Right renal pelvis (tissue), 4 donors: ENCODE measurements at places on chromosomes 16 and 17.
A peak's percentile ranks its signal among the peaks of the same experiment; 100 is the strongest.

DNA sequence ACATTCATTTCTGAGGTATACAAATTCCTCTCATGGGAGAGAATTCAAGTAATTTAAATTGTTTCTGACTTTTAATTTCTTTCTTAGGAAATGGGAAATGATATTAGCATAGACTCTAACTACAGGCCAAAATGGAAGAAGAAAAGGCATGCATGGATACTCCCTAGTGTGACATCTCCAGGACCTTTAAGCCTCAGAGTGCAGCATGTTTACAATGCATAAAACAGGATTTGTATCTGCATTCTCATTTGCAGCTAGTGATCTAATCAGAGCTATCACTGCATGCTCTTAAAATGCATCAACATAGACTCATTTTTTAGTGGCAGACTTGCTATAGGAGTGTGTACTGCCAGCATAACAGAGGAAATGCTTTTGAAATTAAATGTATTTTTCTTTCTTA is 224.6 kb upstream of the GOT2 start:
- no peak for DNase-seq

GRCh38 chr17:28325211-28325610 is 6.2 kb downstream of the TMEM97 start:
- no peak for DNase-seq

- DNase-seq, result no peak
Observed at GRCh38 chr17:72053036-72053435, 67.8 kb upstream of the SOX9 start.

DNA sequence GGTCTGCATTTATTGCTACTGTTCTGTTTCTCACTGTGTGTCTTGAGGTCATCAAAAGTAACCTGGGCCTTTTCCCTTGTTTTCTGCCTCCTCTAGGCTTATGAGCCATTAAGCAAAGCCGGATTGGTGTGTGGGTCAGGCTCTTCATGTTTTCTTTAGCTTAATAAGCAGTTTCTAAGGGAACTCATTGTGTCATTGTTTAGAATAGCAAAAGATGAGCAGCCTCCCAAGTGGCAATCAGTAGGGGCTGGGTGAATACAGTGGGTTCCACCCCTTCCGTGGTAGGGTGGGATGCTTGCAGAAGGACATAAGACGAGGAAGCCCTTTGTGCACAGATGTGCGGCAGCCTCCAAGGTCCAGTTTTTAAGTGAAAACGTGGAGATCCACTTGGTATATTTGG is 34.5 kb downstream of the ABCC1 start:
- DNase-seq, result no peak

GRCh38 chr17:55161935-55162555 is 102.7 kb upstream of the HLF start:
- DNase-seq, result no peak

DNA sequence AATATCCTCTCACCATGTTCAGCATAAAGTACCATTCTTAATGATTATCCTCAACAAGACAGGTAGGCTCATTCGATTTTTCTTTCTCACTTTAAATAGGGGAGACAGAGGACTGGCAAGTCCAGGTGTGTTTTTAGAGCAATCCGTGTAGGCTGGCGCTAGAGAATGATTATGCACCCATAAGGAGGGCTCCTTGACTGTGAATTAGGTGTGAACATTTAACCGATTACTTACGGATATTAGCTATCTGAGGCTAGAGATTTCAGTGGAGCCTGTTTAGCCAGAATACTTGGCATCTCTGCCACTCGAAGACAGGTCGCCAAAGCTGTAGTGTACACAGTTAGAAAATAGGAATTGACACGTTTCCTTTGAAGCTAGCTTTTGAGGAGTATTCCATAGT is 1.9 kb downstream of the SEC14L1 start:
- DNase-seq, result no peak

DNA sequence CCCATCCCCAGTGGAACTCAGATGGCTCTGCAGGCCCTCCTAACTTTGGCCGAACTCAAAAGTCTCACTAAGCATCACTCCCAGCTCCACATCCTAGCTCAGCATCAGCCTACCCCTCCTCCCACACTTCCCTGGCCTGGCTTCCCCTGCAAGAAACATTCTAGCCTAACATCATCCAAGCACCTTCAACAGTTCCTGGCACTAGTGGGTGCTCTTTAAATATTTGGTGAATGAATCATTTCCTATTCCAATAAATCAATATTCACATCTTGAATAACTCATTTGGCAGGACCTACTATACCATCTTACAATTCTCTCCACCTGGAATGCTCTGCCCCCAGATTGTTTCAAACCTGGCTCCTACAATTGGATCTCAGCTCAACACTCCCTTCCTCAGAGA is 11.0 kb upstream of the BBS2 start:
- no peak for DNase-seq

GRCh38 chr17:81528651-81529436 is 667 bp downstream of the FSCN2 start:
- DNase-seq, result no peak

DNA sequence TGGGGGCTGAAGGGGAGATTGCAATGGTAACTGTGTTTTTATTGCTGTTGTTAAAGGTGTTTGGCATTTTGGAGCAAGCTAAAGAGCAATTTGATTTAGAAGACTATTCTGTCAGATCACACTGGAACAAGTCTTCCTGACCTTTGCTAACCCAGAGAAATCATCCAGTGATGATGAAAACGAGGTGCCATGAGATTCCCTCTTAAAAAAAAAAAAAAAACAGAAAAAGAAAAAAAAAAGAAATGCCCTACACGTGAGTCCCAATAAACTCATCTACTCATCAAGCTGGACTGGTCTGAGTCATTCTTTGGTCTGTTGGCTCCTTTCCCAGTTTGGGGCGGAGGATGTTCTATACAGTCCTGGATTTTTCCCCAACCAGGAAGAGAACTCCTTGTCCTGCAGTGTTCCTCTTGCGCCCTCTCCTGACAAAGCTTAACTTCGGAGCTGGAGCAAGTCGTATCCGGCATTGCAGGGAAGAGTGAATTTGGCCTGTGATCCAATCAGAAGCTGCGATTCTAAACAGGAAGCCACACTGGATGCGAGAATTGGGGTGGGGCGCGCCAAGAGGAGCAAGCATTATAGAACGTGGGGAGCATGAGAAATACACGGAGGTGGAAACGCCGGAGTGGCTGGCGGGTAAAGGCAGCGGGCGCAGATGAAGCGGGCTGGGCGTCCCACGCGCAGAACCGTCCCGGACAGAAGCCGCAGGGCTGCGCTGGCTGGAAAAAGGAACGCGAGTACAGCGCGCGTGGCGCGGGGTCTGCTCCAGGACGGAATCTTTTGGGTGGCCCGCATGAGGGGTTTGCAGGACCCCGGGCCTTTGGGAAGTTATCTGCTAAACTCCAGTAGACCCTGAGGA is 22.4 kb upstream of the CRYM start:
- DNase-seq, result peak; percentile 97

DNA sequence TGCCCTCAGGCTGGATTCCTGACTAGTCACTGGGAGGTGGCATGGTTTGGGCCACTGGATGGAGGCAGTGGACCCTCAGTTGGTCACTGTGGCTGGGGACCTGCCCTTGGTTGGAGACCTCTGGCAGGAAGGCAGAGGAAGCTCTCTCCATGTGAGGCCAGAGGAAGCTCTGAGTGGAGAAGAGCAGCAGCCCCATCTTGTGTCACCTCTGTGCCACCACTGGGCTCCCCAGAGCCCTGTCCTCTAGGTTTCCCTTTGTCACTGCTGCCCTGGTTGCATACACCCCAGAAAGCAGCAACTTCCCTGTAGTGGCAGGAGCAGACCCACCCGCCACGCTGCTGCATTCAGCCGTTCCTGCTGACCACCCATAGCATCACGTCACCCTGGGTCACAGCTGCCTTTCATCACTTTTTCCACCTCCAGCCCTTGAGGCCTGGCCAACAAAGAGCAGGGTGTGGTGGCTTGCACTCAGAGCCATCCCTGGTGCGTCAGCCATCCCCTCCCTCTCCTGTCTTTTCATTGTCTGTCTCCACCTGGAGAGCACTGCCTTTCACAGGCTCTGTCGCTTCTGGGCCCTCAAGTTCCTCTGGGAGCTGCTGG is 11.9 kb downstream of the CTRL start:
- DNase-seq, result no peak

GRCh38 chr17:27565874-27566670 is 64.9 kb upstream of the LGALS9 start:
- DNase-seq, result no peak

GRCh38 chr17:38611070-38611786 is 5.5 kb upstream of the SRCIN1 start:
- DNase-seq, result no peak

DNA sequence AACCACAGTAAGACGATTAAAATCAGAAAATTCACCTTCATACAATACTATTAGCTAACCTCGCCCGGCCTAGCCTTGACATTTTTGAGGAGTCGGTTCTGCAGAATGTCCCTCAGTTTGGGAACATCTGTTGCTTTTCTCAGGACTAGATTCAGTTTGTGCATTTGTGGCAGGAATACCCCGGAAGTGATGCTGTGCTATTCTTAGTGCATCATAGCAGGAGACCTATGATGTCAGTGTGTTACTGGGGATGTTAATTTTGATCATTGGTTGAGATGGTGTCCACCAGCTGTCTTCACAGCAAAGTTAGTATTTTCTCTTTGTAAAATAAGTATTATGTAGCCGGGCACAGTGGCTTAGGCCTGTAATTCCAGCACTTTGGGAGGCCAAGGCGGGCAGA is 21.5 kb upstream of the HELZ start:
- DNase-seq, result no peak

DNA sequence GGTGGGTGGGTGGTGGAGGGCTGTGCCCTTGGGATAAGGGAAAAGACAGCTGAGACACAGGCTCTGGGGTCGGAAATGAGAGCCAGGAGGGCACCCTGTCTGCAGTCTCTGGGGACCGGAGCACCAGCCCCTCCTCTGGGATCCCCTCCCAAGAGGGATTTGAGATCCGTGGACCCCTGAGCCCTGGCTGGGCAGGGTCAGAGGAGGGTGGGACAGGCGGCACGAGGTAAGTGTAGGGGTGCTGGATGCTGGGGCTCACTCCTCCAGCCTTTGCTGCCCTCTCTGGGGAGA is 425 bp downstream of the SGSH start:
- no peak for DNase-seq

GRCh38 chr16:58211245-58211644 is 13.3 kb upstream of the CSNK2A2 start:
- DNase-seq, result no peak

DNA sequence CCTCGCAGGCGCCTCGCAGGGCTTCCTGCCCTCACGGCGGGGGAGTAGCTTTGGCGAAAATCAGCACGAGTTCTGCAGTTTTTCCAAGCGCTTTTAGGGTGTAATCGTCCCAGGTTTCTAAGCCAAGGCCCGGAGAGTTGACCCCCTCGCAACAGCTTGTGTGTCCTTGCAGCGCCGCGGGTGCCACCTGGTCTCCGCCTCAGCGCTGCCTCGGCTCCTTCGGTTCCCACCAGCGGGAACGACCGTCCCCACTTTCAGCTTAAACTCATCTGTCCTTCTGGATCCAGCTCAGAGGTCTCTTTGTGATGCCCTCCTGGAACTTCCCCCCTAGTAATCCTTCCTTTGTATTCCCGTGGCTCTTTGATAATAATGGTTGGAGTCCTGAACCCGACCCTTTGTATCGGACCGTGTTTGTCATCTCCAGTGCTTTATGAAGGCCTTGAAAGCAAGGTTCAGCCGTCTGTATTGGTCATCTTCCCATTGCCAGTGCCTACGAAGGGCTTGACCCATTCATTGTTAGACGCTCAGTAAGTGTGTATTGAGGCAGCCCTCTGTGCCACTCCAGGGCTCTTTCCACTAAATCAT is 858 bp upstream of the SMARCE1 start:
- no peak for DNase-seq

DNA sequence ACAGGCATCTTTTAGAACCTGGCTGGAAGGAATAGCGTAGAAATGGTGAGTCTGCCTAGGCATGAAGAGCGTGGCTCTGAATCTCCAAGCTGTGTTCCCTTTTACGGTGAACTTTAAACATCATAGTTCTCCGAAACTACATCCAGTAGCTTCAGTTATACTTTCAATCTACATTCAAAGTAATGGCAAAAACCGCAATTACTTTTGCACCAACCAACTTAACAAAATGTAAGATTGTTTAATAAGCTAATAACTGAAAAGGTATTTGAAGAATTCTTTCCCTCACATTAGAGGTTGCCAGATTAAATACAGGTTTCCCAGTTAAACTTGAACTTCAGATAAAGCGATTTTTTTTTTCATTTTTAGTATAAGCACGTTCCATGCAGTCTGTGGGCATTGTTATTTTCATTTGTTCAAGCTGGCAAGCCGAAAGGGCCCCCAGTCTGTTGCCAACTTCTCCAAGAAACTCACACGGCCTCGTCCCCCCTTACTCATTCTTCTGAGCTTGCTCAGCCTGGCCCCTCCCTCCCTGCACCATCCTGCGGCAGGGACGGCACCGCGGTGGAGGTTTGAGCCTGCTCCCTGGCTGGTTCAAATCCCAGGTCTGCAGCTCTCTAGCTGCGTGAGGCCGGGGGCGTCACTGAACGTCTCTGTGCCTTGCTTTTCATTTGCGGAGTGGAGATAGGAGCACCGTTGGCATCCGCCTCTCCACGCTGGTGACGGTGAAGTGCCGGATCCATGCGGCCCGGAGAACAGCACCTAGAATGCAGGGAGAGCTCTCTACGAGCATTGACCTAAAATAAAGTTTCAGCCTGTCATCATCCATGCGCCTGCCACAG is 3.5 kb upstream of the MTHFSD start:
- DNase-seq, result no peak

DNA sequence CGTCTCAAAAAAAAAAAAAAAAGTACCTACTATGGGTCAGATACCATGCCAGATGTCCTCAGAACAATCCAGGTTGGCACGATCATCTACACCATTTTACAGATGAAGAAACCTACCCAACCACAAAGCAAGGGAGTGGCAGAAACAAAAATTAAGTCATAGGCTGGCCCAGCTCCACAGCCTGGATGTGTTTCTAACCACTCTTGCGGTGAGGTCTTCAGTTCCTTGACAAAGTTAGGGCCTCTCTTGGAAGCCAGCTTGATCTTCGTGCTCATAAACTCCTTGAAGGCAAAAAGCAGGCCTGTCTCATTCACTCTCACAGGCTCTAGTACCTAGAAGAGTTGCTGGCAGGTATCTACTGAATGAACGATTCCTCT is 6.2 kb downstream of the GGA2 start:
- DNase-seq, result no peak

GRCh38 chr17:63842173-63842539 is 329 bp downstream of the SMARCD2 start:
- no peak for DNase-seq

DNA sequence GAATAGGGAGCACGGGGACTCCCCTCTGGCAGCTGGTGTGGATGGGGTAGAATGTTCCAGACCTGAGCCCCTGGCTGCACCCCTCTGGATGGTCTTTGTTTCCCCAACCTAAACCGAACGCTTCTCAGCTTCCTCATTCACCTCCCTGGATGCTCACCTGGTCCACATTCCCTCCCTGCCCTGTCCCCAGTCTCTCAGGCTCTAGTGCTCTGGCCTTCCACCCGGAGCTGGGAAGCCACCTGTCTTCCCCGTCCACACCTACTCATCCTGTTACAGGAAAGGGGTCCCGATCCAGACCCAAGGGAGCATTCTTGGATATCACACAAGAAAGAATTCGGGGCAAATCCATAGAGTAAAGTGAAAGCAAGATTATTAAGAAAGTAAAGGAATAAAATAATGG is 73.5 kb downstream of the CYLD start:
- no peak for DNase-seq

GRCh38 chr16:1615761-1616160 is 3.6 kb downstream of the CRAMP1 start:
- no peak for DNase-seq

- no peak for DNase-seq
Observed at GRCh38 chr16:81473066-81473488, 28.5 kb downstream of the CMIP start.
